ENCODE measurements at places on chromosomes 2 and 18. TPM values are rescaled to one million over a fixed set of nuclear protein-coding genes. Genes with fewer than 3 reads are reported as not detected.

Gene PARD6G
- total RNA-seq, result 4.1 TPM

Gene CFAP210
- 0.58 TPM for total RNA-seq

Gene GRP
- not detected for total RNA-seq

DNA sequence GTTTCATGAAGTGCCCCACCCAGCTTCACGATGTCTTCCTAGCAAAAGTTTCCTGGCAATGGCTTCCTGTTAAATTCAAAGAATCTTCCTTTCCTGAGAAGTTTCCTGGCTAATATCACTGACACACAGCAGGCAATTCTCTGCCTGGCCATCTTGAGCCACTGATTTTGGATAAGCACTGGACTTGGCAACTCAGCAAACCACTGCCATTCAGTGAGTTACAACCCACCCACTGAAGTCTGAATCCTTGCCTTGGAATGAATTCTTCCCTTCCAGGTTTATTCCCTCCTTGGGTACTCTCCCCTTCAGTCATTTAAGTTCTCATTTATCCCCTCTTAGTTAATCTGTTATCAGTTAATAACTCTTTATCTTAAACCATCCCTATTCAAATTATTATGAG, 426.0 kb downstream of the MBD2 start:
- DNase-seq, result no peak

DNA sequence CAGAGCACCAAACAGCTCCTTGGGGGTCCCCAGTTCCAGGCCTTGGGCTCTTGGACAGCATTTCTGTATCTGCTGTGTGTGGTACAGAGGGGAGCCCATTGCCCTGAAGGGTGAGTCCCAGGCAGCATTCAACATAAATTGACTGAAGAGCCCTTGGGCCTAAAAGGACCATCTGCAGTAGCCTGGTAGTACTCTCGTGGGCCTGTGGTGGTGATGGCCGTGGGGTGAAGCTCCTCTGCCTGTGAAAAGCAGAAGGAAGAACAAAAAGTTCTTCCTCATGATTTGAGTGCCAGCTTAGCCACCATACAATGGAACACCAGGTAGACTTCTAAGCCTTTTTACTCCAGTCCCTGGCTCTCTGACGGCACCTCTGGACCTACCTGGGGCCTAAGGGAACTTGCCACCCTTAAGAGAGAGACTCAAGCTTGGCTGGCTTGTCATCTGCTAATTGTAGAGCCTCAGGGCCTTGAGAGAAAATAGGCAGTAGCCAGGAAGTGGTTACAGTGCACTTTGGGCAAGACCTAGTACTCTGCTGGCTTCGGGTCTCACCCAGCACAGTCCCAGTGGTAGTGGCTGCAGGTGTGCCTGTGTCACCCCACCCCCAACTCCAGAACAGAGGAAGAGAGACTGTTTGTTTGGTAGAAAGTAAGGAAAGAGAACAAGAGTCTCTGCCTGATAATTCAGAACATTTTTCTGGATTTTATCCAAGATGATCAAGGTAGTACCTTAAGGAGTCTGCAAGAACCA, 84.6 kb upstream of the CERS6 start:
- DNase-seq, result no peak

DNA sequence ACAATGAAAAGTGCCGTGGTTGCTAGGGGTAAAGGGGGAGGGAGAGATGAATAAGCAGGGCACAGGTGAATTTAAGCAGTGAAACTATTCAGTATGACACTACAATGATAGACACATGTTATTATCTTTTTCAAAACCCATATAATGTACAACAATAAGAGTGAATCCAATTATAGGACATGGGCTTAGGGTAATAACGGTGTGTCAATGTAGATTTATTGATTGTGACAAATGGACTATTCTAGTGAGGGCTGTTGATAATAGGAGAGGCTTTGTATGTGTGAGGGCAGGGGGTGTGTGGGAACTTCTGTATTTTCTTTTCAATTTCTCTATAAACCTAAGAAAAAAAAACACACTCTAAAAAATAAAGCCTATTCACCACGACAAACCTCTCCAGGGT, 223.8 kb downstream of the RIT2 start:
- DNase-seq, result no peak

Gene MREG
- 2.5 TPM for total RNA-seq

DNA sequence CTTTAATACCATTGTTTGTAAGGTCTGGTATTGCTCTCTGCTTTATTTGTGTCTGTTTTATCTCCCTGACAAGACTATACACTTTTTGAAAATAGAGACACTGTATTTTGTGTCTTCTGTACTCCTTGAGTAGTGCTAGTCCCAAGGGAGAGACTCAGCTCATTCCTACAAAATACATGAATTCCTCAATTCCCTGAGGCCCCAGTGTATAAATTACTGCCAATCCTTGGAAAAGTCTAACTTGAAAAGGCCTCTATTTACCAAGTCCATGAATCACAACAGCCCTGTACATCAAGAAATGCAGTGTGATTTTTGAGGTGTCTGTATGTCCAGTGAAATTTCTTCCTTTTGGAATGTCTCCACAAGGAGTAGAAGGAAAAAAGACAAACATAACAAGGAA, 34.9 kb upstream of the NEDD4L start:
- no peak for DNase-seq

Gene CCDC74B
- total RNA-seq, result 1.3 TPM

Gene ACMSD
- not detected for total RNA-seq

Gene SRSF7
- 125 TPM for total RNA-seq

Gene NR4A2
- 62.0 TPM for total RNA-seq

- DNase-seq, result peak; percentile 45
Measured at GRCh38 chr2:218883491-218884490, 3.1 kb downstream of the WNT10A start.

Gene SERPINB10
- total RNA-seq, result not detected

Gene PCARE
- total RNA-seq, result not detected

DNA sequence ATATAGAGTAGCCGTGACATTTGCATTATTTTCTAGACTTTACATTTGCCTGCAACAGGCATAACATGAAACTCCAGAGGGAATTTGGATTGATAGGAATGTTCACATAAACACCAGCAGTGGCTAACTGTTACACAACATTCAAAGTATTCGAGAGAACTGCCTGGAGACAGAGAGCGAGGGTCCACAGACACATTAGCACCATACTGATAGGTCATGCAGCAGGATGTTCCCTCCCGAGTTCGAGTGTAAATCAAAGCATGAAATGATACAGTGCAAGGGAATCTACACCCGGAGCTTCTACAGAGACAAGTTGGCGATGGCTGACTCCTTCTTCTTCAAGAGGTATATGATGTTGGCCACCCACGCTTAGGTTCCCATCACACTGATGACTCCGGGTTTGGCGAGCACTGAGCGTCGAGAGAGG, 89.5 kb downstream of the COL6A3 start:
- DNase-seq, result no peak

GRCh38 chr18:23828426-23828825, 139.2 kb downstream of the LAMA3 start:
- no peak for DNase-seq

Gene BBS5
- total RNA-seq, result 7.3 TPM

Gene SPP2
- not detected for total RNA-seq

GRCh38 chr2:69114534-69114933, 101.6 kb downstream of the ANTXR1 start:
- no peak for DNase-seq

GRCh38 chr18:11339188-11339775, 189.9 kb upstream of the PIEZO2 start:
- no peak for DNase-seq

DNA sequence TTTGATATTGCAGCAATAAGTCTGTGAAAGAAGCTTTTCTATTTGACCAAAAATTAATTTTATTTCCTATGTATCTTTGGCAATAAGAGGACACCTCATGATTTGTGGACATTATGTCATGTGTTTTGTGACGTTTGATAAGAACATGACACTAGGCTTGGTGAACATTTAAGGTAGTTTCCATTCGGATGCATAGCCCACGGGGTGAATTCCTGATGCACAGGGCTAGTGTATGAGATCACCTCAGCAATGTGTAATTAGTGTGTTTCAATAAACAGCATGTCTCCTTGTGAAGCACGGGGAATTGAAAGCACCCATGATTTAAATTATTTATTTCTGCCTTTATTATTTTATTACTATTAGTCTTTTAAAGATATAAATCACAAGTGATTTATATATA, 146.1 kb upstream of the LINC00305 start:
- DNase-seq, result no peak

DNA sequence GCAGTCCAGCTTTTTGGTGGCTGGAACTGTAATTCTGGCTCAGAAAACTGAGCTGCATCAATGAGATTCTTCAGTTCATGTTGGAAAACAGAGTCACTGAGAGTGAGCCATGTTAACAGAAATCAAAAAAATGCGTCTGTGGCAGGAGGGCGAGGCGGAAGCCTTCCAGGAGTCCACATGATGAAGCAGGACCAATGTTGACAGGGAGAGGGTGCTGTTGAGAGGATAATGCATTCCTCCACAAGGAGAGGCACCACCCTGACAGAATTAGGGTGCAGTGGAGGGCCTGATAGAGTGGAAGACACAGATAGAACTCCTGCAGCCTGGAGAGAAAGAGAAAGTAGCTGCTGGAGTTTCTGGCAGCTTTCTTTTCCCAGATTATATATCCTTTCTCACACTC, 111.5 kb downstream of the MGAT5 start:
- no peak for DNase-seq

- DNase-seq, result no peak
Measured at GRCh38 chr2:63849381-63850203, 7.9 kb downstream of the UGP2 start.

DNA sequence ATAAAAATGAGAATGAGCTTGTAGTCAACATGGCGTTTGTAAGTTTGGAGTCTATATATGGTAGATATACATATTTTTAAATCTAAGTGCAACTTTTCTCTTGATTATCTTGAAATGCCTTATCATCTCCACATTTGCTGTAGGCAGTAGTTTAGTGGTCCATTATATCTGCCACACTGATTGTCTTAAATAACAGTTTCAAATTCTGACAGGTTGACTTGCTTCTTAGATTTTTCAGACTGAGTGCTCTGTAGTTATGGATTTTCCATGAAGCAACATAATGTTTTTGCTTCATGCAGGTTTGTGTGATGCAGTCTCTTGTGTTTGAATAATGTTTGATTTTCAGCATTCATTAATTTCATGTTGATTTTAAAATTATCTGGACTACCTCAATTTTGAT, 12.3 kb downstream of the PARD3B start:
- DNase-seq, result no peak

- no peak for DNase-seq
Measured at GRCh38 chr2:36178384-36178783, 177.2 kb upstream of the CRIM1 start.

Gene MC2R
- total RNA-seq, result not detected

Gene CABLES1
- 25.7 TPM for total RNA-seq

- DNase-seq, result peak; percentile 83
Measured at GRCh38 chr18:13614641-13615288, 111.6 kb downstream of the FAM210A start.

- DNase-seq, result no peak
Measured at GRCh38 chr2:1627628-1628381, 116.5 kb downstream of the PXDN start.

DNA sequence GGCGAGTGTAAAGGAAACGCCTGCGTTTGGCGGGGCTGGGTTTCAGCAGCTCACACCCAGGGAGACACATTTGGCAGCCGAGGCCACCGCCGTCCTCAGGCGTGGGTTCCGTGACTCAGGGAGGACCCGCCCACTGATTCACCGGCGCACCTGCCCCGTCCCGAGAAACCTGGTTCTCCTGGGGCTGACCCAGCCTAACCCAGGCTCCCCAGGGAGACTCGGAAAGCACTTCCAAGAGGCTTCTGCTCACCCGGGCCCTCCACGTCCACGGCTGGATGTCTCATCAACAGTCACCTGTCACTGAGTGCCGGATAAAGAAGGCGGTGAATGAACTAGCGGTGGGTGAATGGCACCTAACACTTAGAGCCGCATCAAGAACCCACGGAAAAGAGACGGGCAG, 126.4 kb upstream of the CTDP1 start:
- peak; percentile 70 for DNase-seq

- no peak for DNase-seq
Measured at GRCh38 chr2:132255714-132256113, 94.0 kb upstream of the ANKRD30BL start.

DNA sequence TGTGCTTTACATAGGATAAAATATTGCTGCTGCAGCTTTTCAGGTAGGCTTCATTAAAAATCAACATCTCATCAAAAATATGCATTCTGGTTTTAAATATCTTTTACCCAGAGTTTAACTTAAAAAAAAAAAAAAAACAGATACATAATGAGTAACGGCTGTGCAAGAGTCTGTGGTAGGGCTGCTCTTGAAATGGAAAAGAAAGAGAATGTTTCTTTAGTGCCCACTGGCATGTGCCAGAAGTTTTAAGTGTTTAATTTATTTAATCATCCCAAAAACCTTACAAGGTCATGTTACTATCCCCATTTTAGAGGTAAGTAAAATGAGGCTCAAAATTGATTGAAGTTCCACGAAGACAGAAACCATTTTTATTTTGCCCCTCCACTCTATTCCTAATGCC, 92.1 kb downstream of the SLC8A1 start:
- DNase-seq, result no peak

- no peak for DNase-seq
Measured at GRCh38 chr2:19246496-19246895, 111.9 kb downstream of the OSR1 start.

Gene DNAJC5G
- not detected for total RNA-seq

- DNase-seq, result no peak
Measured at GRCh38 chr2:188734691-188735090, 239.5 kb upstream of the COL3A1 start.

Gene ASB18
- total RNA-seq, result not detected

Gene TEX44
- total RNA-seq, result not detected

- DNase-seq, result no peak
Measured at GRCh38 chr18:7617738-7618422, 50.8 kb downstream of the PTPRM start.

DNA sequence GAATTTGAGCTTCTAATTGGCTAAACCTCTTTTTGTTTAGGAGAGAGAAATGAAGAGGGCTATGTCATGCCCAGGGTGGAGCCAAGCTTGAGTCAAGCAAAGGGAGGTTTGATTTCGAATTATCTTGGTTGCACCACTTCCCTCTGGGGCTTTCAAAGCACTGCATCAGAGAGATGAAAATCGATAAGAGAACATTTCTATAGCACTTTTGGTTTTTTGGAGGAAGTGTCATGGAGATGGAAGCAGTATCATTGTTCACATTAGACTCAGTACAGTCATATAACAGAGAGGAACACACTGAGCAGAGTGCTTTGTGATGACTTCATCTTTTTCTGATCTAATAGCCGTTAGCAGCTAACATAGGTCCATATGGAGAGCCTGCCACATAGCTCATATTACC, 120.3 kb upstream of the UXS1 start:
- no peak for DNase-seq

Gene PDE6D
- total RNA-seq, result 23.4 TPM

DNA sequence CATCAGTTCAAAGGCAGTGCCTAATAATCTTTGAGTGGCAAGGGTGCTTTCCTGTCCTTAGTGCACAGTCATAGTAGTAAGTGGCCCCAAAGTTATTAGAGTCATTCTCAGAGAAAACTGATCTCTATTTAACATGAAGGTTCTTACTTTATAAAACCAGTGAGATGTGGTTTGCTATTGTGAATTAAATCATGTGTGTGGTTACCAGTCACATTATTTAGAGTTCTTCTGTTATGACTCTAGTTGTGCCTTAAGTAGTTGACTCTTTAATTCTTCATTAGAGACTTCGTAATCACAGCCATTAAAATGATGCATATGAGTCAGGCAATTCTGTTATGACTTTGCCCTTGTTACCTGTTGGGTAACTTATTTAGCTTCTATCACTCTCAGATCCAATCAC, 1392.9 kb upstream of the ACVR2A start:
- no peak for DNase-seq

Gene EVX2
- not detected for total RNA-seq

Measured in aorta (tissue), 5 donors.